Breast epithelium (tissue), 4 donors: ENCODE measurements at places on chromosomes 16 and 17.

- peak; percentile 85 for DNase-seq
Observed at GRCh38 chr17:2347805-2348685, 10.7 kb downstream of the SGSM2 start.

DNA sequence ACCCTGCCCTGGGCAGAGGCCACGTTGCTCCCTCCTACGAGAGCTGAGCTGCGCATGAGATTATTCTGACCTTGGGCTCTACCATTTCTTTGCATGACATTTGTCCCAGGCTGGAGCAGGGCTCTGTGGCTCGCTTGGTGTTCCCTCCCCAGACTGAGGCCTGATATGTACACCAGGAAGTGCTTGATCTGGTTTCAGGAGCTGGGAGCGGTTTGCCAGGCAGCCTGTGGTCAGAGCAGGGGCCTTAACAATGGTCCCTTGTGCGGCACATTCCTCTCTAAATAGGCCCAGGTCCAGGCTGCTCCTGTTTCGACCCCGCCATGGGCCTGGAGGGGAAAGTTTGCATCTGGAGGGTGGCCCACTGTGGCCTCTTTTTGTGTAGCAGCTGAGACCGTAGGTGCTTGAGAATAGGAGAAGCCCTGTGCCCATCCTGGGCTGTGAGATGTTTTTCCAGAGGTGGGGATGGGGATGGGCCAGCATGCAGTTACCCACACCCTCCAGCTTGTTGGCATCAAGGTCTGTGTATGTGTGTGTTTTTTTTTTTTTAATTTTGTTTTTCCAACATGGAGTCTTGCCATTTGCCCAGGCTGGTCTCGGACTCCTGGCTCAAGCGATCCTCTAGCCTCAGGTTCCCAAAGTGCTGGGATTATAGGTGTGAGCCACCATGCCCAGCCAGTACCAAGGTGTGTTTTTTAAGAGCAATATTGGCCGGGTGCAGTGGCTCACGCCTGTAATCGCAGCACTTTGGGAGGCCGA, 253.9 kb downstream of the SEC14L1 start:
- peak; percentile 93 for DNase-seq

DNA sequence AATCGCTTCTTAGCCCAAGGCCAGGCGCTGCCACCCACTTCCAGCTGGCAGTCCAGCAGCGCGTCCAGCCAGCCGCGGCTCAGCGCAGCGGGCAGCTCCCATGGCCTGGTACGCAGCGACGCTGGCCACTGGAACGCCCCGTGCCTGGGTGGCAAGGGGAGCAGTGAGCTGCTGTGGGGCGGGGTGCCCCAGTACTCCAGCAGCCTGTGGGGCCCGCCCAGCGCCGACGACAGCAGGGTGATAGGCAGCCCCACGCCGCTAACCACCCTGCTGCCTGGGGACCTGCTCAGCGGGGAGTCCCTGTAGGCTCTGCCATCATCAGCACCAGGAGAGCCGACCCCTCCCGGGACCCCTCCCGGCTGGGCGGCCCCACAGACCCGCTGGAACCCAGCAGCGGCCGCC, 24.0 kb downstream of the TMC6 start:
- peak; percentile 41 for DNase-seq

DNA sequence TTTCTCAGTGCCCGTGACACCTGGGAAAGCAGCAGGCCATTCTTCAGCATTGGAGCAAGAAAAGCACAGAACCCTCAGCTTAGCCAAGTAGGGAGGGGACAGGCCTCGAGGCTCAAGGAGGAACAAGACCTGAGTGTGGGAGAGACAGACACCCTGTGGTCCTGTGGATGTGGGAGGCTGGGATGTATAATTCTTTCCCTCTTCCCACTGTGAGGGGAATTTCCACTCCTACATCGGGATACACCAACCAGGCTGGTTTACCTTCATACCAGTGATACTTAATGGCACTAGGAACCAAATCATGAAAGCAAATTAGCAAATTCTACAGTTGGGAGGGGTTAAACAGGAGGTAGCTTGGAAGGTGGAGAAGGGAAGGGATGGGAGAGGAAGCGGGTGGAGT, 41.7 kb downstream of the LYRM1 start:
- no peak for DNase-seq

DNA sequence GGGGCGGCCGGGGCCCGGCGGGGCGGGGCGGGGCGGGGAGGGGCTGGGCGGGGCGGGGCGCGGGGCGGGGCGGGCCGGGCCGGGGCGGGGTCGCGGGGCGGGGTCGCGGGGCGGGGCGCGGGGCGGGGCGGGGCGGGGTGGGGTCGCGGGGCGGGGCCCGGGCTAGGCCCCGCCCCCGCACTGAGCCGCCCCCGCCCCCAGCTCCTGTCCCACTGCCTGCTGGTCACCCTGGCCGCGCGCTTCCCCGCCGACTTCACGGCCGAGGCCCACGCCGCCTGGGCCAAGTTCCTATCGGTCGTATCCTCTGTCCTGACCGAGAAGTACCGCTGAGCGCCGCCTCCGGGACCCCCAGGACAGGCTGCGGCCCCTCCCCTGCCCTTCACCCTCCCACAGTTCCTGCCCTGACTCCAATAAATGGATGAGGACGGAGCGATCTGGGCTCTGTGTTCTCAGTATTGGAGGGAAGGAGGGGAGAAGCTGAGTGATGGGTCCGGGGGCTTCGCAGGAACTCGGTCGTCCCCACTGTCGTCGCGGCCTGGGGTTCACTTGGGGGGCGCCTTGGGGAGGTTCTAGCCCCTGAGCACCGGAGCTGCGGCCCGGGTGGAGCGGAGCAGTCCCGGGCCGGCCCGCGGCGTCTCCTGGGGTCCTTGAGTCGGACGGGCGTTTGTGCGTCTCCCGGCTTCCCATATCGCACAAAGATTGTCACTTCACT, 795 bp upstream of the HBM start:
- DNase-seq: no peak
